Lung (tissue), 17 donors: ENCODE measurements at places on chromosomes 12 and 14. TPM values are rescaled to one million over a fixed set of nuclear protein-coding genes. Genes with fewer than 3 reads are reported as not detected.
A peak's percentile ranks its signal among the peaks of the same experiment; 100 is the strongest.

DNA sequence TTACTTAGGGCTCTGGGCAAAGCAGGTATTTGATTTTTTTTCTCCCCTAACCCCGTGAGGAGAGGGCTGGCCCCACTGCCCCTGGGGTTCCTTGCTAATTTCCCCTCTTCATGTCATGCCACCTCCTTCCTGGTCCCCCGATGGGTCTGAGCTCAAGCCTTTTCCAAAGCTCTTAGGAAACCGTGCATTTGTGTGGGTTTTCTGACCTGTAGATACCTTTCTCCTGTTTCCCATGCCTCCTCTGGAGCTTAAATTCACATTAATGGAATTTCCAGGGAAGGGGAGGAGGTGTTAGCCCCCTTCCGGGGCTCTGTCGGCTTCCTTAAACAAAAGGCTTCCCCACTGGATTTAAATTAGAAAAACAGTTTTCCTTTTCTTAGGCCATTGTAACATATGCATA lies 12.6 kb downstream of the SFSWAP start:
- DNase-seq: no peak

DNA sequence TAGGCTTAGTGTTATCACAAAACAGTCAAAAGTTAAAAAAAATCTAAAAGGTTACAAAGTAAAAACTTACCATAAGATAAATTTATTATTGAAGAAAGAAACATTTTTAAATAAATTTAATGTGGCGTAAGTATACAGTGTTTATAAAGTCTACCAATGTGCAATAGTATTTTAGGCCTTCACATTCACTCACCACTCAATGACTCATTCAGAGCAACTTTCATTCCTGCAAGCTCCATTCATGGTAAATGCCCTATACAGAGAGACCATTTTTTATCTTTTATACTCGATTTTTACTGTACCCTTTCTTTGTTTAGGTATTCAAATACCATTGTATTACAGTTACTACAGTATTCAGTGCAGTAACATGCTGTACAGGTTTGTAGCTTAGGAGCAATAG lies 124.5 kb downstream of the ANO4 start:
- DNase-seq: no peak

Gene IFI27L1
- total RNA-seq: 14.6 TPM

Gene AICDA
- total RNA-seq: 0.46 TPM

Gene VRK1
- total RNA-seq: 8.9 TPM

DNA sequence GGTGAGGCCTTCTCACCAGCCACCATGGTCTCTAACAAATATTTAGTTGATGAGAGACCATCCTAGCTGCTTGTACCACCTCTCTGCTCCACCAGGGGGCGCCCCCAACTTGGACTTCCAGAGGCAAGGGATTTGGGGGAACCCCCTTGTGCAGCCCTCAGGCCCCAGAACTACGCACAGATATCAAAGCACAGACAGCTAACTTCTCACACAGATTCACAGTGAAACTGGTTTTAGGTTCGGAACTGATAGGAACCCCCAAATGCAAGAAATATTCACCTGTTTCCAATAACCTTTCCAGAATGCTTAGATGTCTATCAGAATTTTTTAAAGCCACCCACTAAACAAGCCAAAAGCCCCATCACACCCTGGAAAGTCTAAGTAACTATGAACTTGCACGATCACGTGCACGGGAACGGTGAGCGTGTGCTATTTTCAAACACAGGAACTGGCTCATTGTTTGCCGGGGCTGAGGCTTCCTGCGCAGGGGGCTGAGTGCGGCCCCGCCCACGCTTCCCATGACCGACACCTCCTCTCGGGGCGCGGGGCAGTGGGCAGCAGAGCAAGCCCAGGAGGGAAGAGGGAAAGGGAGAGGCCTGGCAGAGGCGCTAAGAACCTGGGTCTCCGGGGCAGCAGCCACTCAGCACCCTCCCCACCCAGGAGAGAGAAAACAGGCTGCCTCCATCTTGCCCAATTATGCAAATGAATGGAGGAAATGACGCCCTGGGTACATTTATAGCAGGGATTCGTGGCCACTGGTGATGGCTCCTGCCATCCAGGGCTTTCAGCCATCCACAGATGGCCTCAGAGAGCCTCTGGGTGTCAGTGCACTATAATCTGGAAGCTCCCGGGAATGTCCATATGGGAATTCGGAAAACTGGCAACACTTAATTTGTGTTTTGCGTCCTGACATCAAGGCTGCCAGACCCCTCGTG lies 79.4 kb upstream of the GPR68 start:
- DNase-seq: peak; percentile 85

Gene CCDC196
- not detected for total RNA-seq

Gene KRT3
- total RNA-seq: not detected

Gene LRP1
- total RNA-seq: 166 TPM

Gene GLIPR1L2
- 0.98 TPM for total RNA-seq

GRCh38 chr12:53045696-53046045 lies 4.2 kb upstream of the TNS2 start:
- no peak for DNase-seq

DNA sequence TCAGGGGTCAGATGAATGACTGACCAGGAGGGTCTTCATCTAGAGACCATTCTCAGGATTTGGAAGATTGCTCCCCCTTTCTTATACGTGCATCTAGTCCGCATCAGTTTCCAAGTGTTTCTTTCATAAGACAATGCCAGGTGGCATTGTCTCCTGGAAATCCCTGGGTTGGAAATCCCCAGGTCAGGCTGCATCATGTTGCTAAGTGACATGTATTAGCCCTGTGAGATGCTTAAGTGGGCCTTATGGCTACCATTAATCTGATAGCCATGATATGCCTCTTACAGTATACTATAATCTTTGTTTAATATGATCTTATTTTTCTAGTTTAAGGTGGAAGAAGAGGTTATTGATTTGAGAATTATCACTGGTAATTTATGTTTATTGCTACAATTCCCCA lies 92.8 kb downstream of the DIO3 start:
- DNase-seq: no peak

Gene FSCB
- total RNA-seq: not detected

- DNase-seq: no peak
Measured at GRCh38 chr12:66665435-66665985, 13.4 kb downstream of the GRIP1 start.

DNA sequence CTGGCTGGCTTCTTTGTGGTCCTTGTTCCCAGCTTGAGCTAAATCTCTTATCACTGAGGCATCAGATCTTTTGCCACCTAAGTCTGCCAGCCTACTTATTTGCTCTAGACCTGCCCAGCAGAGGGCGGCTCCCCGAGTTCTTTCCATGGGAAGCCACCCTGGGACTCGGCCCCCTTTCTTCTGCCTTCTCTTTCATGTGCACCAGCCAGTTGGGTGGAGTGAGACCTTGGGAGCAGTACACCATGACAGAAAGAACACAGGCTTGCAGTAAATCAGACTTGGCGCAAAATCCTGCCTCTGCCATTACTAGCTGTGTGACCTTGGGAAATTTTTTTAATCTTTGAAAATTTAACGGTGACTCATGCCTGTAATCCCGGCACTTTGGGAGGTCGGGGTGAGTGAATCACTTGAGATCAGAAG lies 7.4 kb downstream of the SMAGP start:
- no peak for DNase-seq

Gene ZDHHC22
- not detected for total RNA-seq

Gene BMP4
- total RNA-seq: 13.3 TPM

Gene SYCP3
- total RNA-seq: 1.2 TPM

Gene DEPDC4
- 1.6 TPM for total RNA-seq

DNA sequence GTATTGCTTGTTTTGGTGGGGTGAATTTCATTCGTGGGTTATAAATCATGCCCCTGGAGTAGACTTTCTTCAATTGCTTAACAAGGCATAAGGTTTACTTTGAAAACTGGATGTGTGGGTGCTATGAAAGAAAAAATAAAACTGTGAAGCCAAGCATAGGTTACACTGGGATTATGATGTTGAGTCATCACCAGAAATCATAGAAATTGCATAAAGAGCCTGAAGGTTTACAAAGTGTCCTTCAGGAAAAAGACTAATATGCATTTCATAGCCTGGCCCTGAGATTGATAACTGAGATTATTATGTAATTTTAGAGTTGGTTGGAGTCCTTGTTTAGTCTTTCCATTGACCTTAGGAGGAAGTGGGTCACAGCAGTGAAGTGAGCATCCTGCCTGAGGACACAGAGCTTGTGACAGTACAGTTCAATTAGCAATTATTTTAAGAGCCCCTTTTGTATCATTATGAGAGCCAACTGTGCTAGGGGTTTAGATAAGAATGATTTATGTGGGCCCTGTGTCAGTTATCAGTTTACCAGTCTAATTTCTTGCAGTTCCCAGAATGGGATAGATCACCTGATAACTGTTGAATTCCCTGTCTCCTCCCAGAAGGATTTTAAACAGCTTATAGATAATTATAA lies 13.6 kb downstream of the LRRK2 start:
- no peak for DNase-seq

GRCh38 chr14:25122843-25123242 lies 72.9 kb upstream of the STXBP6 start:
- DNase-seq: no peak

DNA sequence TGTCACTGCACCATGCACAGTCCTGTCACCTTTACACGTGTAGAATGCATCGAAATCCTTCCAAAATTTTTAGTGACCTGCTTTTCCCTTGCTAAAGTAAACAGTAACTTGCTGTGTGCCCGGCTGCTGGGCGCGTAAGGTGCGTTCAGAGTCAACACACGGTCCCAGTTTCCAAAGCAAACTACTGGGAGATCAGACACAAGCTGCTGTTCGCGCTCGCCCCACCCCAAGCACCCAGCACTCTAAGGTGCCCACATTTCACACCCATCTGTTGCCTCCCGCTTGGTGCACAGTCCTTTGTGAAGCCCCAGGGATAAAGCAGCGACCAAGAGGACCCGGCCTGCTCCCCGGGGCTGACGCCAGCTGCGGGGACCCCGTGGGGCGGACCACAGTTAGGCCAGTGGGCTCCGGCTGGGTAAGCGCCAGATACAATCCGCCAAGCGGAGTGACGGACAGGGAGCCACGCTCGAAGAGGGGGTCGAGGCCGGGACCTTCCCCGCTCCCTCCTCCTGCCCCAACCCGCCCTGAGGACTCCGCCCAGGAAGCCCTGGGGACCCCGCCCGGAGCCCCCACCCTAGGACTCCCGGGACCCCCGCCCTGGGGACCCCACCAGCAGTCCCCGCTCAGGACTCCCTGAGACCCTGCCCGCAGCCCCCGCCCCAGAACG lies 633 bp downstream of the STX2 start:
- DNase-seq: peak; percentile 25

- no peak for DNase-seq
Measured at GRCh38 chr12:16228067-16228466, 49.4 kb downstream of the SLC15A5 start.

- no peak for DNase-seq
Measured at GRCh38 chr12:131190965-131191364, 237.3 kb downstream of the ADGRD1 start.

Gene PIGH
- 20.6 TPM for total RNA-seq

DNA sequence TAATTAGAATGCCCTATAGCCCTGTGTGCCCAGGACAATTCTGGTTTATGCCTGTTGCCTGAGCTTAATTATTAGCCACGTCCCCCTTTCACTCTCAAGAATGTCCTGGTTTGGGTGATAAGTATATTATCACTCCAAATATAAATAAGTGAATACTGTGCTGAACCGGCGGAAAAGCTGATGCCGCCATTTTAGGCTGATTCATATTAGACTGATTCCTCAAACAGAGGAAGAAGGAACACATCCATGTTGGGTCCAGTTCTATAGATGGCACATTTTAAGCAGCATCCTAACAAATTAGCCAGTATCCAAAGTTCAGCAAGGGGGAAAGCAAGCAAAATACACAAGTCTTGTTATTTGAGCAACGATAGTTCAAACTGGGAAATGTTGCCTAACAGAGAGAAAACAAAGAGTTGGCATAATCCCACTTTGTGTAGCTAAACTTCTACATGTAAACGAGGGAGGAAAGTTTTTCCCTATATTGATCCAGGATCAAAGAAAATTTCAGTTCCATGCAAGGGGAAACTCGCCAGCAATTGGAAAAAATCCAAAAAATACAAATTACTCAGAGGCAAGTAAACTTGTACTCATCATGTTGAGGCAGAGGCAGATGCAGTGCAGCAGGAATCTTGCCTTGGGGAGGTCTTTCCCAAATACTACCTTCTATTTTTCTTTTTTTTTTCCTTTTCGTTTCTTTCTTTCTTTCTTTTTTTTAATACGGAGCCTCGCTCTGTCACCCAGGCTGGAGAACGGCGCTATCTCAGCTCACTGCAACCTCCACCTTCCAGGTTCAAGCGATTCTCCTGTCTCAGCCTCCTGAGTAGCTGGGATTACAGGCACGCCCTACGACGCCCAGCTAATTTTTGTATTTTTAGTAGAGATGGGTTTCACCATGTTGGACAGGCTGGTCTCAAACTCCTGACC lies 96.2 kb downstream of the ITPR2 start:
- DNase-seq: peak; percentile 53

Gene TOMM20L
- total RNA-seq: not detected

Gene A2ML1
- not detected for total RNA-seq

Gene AGAP2
- 4.8 TPM for total RNA-seq

- no peak for DNase-seq
Measured at GRCh38 chr12:55688716-55689655, 18.7 kb downstream of the ITGA7 start.

DNA sequence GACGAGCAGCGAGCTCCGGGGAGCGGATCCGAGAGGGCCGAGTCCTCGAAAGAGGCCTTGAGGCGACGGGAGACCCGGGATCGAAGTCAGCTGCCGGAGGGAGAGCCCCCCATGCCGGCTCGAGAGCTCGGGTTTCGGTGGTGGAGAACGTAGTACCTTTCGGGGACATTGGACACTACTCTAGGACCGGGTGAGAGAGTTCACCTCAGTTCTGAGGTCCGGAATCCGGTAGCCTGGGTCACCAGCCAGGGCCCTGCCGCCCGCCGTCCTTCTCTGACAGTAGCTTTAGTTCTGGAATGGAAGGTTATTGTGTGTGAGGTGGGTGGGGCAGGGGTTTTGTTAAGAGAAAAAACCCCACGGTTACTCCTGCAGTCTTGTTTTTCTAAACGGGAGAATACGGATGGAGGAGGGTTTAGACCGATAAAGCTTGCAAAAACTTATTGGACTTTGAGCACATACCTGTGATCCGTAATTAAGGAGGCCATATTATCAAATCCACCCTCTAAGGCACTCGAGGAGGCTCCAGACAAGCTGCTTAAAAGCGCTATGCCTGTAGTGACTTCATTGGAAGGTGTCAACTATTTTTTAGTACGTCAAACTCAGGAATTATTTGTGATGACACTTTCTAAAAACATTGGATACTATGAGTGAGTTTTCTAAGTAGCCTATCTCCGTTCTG lies 765 bp downstream of the SCYL2 start:
- DNase-seq: no peak

GRCh38 chr14:95095996-95096395 lies 61.3 kb downstream of the DICER1 start:
- DNase-seq: no peak

Gene PLEKHG7
- 4.6 TPM for total RNA-seq

Gene SLC38A4
- 2.7 TPM for total RNA-seq

GRCh38 chr12:12718381-12718759 lies 1.2 kb downstream of the CDKN1B start:
- peak; percentile 60 for DNase-seq

GRCh38 chr14:66434464-66434863 lies 51.7 kb upstream of the CCDC196 start:
- no peak for DNase-seq

- DNase-seq: no peak
Measured at GRCh38 chr12:40551466-40551865, 140.8 kb upstream of the CNTN1 start.

- DNase-seq: no peak
Measured at GRCh38 chr12:59700153-59700450, 104.3 kb downstream of the SLC16A7 start.

- DNase-seq: peak; percentile 24
Measured at GRCh38 chr14:53432378-53432802, 279.3 kb upstream of the DDHD1 start.

Gene ENTPD5
- total RNA-seq: 18.4 TPM
